Stimulated activated CD4-positive, alpha-beta T cell treated with anti-CD3 and anti-CD28 coated beads, Interleukin-1b, Interleukin-23, amount 100 ng/mL, for 24 hours (primary cell): ENCODE measurements at places on chromosomes 4 and X.

DNA sequence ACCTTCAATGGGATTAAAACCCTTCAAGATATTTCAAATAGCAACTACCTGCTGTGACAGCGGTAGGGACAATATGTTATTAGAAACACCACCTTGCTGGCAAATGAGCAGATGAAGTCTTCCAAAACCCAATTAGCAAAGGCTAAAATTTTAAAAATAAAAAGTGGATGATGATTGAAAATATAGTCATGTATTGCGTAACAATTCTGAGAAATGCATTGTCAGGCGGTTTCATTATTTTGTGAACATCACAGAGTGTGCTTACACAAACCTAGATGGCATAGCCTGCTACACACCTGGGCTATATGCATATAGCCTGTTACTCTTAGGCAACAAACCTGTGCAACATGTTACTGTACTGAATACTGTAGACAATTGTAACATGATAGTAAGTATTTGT is 91.2 kb upstream of the ANXA3 start:
- no peak for DNase-seq

DNA sequence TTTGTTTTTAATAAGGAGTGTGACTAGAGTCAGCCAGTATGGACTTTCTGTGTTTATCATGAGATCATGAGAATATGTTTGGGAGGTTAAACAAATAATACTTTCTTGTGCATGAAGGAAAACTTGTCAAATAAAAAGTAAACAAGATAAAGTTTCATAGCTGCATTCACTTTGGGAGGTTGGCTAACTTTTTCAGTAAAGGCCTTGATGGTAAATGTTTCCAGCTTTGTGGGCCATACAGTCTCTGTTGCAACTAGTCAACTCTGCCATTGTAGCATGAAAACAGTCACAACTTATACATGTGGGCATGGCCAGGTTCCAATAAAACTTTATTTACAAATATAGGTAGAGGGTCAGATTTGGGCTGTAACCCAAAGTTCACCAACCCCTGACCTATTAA is 150.4 kb downstream of the MID1 start:
- no peak for DNase-seq

GRCh38 chrX:14029425-14030173 is at the start of gene GEMIN8:
TSS of gene GEMIN8 (minus strand) at chrX:14029892. CDS start at chrX:14021478, 8,414 bp downstream.
- DNase-seq = peak; percentile 69

- DNase-seq = no peak
Observed at GRCh38 chr4:35760807-35761206, 483.5 kb downstream of the ARAP2 start.

DNA sequence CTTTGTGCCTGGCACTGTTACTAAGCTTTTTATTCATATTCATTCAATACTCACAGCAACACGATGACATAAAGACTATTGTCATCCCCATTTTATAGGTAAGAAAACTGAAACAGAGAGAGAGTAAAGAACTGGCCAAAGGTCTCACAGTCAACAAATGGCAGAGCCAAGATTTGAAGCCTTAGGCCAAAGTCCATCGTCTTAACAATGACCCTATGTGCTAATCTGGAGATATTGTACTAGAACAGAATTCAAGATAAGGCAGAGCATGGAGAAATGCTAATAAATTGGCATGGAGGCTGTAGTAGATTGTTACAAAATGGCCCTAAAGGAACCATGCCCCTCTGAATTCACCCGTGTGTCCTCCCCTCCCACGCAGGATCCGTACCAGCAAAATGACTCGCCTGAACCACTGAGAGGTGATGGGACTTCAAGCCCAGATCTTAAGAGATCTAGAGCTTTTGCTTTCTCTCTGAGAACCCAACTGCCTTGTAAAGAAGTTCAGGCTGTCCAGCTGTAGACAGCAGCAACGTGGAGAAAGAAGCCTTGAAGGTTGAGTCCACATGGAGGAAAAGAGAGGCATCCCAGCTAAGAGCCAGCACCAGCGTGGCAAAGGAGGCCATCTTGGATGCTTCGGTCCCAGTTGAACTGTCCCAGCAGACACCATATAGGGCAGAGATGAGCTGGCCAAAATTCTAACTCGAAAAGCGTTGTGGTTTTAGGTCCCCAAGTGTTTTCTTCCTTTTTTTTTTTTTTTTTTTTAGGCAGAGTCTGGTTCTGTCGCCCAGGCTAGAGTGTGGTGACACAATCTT is 52.8 kb upstream of the RBM47 start:
- DNase-seq = no peak

- DNase-seq = no peak
Observed at GRCh38 chrX:139191746-139192385, 338.7 kb upstream of the F9 start.

DNA sequence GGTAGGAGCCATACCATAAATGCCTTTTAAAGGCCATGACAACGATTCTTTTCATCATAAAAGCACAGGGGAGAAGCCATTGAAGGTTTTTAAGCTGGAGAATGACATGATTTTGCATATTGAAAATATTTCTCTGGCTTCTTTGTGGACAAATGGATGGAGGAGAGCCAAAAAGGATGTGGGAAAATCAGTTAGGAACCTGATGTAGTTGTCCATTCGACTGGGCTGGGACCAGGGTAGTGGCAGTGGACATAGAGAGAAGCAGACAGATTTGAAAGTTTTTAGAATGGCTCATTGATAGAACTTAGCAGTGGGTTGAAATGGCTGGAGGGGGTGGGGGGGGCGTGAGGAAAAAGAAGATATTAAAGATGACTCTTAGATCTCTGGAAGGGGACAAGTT is 19.7 kb upstream of the MSN start:
- DNase-seq = no peak

GRCh38 chrX:47579537-47579936 is 2.7 kb upstream of the TIMP1 start:
- DNase-seq = no peak

GRCh38 chrX:18674417-18674787 is 2.5 kb upstream of the RS1 start:
- DNase-seq = peak; percentile 1

DNA sequence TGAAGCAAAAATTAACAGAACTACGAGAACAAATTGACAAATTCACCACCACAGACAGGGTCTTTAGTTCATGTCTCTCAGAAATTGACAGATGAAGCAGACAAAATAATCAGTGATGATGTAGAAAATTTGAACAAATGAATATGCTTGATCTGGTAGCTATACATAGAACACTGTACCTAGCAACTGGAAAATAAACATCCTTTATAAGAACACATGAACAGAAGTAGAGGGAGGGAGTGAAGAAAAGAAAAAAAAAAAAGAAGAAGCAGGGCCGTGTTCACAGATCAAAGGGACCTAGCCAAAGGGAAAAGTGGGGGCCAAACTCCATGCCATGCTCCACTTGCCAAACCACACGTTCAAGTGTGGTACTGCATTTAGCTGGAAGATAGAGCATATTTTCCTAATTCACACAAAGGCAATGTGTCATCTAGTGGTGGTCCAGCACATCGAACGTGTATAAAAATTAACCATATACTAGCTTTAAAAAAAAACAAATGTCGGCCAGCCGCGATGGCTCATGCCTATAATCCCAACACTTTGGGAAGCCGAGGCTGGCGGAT is 5.6 kb upstream of the THOC2 start:
- DNase-seq = no peak

DNA sequence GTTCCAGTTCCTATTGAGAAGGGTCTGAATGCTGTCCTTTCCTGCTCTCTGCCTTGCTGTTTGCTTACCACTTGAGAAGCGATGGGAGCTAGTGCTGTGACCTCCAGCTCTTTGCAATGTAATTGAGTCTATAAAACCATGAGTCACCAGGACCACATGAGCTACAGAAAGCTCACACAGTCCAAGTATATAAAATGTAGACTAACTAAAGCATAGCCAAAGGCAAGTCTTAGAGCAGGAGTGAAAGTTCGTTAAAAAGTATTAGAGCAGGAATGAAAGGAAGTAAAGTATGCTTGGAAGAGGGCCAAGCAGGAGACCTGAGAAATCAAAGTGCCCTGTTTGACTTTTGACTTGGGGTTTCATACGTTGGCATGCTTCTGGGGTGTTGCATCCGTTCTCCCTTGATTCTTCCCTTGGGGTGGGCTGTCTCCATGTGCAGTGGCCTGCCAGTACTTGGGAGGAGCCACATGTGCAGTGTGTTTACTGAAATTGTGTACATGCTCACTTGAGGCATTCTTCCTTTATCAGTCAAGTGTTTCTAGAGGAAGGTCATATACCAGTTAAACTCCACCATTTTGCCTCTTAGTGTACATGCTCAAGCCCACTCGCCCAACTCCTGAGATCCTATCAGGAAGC is 71.3 kb upstream of the KIT start:
- DNase-seq = no peak

DNA sequence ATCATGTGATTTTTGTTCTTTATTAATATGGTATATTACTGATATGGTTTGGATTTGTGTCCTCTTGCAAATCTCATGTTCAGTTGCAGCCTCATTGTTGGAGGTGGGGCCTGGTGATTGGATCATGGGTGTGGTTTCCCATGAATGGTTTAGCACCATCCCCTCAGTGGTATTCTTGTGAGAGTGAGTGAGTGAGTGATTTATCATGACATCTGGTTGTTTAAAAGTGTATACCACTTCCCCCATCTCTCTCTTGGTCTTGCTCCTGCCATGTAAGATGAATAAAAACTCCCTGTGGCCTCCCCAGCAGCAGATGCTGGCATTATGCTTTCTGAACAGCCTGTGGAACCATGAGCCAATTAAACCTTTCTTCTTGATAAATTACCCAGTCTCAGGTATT is 111.5 kb downstream of the TAB3 start:
- no peak for DNase-seq

DNA sequence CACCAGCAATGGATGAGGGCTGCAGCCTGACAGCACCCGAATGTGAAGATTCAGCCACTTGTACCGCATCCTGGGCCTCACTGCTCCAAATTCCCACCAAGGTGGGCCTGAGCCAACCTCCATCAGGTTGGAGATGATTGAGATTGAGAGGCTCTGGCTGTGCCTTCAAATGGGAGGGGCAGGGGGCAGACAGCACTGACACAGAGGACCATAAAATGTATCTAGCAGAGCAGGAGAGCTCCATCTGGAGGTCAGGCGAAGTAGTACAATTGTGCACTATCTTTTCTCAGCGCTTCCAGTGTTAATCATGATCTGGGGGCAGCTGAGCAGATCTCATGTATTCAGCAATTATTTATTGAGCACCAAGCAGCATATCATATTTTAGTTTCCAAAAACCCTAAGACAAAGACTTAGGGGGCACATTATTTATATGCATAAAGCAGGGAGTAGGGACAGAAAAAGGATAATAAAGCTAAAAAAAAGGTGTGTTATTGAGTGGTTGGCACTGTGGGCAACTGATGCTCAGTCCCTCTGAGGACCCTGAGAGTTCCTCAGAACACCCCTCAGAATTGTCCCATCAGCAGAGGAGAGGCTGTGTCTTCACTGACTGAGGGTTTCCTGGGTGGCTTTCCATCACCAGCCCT is 31.6 kb upstream of the C1QTNF7 start:
- DNase-seq = peak; percentile 43

- DNase-seq = no peak
Observed at GRCh38 chr4:89056953-89057398, at the start of gene FAM13A. TSS of gene FAM13A (minus strand) at chr4:89057185. CDS start at chr4:89056964, 221 bp downstream.

- DNase-seq = no peak
Observed at GRCh38 chr4:158822348-158822747, 53.5 kb downstream of the FNIP2 start.

GRCh38 chr4:54554339-54554990 is 103.3 kb upstream of the KIT start:
- DNase-seq = no peak

DNA sequence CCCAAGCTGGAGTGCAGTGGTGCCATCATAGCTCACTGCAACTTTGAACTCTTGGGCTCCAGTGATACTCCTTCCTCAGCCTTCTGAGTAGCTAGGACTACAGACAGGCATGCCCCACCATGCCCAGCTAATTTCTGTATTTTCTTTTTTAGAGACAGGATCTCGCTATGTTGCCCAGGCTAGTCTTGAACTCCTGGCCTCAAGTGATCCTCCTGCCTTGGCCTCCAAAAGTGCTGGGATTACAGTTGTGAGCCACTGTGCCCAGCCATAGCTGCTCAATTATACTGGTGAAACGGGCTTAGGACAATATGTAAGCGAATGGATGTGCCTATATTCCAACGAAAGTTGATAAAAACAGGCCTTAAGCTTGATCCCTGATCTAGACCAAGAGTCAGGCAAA is 13.1 kb downstream of the CASP3 start:
- DNase-seq = no peak

GRCh38 chr4:86631166-86631565 is 37.1 kb downstream of the PTPN13 start:
- DNase-seq = no peak

GRCh38 chr4:141220691-141221659 is at the start of gene ZNF330:
TSS of gene ZNF330 (plus strand) at chr4:141220895. CDS start at chr4:141222372, 1,477 bp downstream.
- DNase-seq = peak; percentile 93

GRCh38 chrX:54043056-54043455 is 1.2 kb downstream of the PHF8 start:
- DNase-seq = no peak

DNA sequence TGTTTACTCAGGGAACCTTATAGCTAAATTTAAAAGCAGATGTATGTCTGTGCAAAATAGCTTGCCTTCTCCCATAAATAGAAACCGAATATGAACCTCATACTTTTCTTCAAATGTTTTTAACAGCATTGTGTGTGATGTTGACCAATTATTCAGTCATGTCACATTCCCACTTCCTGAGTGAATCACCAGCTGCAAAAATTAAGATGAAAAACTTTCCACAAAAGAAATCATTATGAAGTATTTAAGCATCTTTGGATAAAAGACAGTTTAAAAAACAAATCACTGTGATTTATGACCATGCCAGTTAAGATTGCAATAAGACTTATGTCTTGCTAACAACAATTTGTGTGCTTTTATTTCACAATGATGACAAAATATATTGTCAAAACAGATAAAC is 220.1 kb downstream of the PDGFC start:
- DNase-seq = no peak

DNA sequence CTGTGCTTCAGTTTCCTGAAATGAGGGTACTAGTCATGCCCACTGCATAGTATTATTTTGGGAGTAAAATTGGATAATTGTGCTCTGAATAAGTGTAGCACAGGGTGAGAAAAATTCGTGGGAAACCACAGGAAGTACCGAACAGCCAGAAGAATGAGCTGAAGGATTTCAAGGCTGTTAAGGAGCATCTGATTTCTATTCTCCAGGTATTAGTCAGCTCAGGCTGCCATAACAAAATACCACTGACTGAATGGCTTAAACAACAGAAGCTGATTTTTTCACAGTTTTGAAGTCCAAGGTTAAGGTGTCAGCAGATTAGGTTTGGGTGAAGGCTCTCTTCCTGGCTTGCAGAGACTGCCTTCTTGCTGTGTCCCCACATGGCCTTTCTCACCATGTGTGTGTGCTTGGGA is 41.9 kb downstream of the WWC2 start:
- DNase-seq = no peak

GRCh38 chr4:109435635-109436034 is 2.0 kb downstream of the SEC24B start:
- DNase-seq = no peak

DNA sequence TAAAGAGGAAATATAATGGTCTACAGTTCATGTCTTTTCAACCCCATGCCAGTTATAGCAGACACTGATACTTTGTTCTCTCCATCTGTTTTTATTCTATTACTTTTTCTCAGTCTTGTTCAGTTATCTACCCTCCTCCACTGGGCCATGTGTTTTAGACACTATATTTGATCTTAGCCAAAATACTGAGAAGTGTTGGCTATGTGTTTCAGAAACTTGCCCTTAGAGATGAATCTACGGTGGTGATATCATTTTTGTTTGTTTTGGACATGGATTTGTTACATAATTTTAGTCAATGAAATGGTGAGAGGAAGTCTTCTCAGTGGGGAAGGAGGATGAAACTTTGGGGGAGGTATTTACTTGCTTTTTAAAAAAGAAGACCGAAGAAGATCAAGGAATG is 211.5 kb upstream of the DDX53 start:
- DNase-seq = no peak
